ENCODE measurements at places on chromosomes 4 and X.

- DNase-seq, result no peak
Measured at GRCh38 chr4:178632415-178632814, 1190.2 kb upstream of the AGA start.

GRCh38 chr4:162852642-162853041 lies 314.0 kb downstream of the NAF1 start:
- DNase-seq, result no peak

DNA sequence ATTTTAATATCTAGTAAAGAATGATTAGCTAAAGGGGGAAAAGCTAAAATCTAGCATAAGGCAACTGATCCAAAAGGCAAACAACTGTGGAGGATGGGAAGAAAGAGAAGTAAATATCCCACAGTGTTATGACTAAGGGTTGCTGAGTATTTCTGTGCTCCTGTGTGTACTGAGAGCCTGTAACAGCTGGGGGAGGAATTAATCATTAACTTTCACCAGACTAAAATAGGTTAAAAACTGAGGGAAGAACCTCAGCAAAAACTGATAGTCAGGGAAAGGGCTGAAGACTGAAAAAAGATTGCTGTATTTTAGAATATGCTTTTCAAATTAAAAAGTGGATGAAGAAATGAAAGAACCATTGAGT lies 365.9 kb downstream of the CXXC4 start:
- no peak for DNase-seq

DNA sequence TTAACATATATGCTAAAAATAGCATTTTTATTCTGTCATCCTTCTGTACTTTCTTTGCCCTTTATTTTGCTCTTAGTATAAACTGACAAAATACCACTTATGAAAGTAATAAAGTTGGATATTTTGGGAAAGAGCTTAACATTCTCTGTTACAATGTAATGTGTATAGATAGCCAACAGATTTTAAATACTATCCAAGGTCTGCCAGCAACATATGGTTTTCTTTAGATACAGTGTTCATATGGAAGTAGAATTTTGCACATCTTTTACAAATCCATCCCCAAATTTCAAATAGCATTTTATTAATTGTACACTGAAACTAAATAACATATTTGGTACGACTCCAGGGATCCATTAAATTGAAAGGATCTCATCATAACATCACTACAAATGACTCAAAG lies 268.6 kb upstream of the PCDH18 start:
- DNase-seq, result no peak

- no peak for DNase-seq
Measured at GRCh38 chr4:142861351-142861750, 15.2 kb upstream of the INPP4B start.

Measured in nucleus accumbens (tissue), 56 donors.